RCC 7860 (cell line): ENCODE measurements at places on chromosomes 5 and 9.

GRCh38 chr5:27311544-27311943 lies 273.2 kb upstream of the CDH9 start:
- no peak for DNase-seq

DNA sequence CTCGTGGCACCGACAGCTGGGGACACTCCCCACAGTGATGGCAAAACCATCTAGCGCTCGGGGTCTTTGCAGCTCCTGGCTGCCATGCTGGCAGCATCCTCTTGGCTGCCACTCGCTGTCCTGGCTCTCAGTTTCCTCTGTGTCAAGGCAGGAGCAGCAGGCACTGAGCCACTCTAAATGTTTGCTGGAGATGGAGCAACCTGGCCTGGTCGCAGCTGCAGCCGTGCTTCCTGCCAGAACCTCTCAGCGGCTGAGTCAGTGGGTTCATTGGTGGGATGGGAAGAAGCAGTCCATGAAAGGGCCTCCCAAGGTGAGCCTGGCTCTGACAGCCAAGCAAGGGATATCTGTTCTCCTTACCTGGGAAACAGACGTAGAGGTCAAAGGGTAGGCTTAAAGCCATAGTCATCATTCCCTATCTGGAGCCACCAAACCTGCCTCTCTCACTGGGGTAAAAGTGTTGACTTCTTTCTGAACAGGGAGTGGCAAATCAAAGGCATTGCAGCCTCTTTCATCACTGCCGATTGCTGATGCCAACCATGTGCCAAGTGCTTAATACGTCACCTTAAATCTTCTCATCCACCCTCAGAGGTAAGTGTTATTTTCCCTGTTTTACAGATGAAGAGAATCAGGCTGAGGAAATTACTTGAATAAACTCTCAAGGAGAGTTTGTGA lies 304.8 kb upstream of the ZNF462 start:
- DNase-seq = no peak

DNA sequence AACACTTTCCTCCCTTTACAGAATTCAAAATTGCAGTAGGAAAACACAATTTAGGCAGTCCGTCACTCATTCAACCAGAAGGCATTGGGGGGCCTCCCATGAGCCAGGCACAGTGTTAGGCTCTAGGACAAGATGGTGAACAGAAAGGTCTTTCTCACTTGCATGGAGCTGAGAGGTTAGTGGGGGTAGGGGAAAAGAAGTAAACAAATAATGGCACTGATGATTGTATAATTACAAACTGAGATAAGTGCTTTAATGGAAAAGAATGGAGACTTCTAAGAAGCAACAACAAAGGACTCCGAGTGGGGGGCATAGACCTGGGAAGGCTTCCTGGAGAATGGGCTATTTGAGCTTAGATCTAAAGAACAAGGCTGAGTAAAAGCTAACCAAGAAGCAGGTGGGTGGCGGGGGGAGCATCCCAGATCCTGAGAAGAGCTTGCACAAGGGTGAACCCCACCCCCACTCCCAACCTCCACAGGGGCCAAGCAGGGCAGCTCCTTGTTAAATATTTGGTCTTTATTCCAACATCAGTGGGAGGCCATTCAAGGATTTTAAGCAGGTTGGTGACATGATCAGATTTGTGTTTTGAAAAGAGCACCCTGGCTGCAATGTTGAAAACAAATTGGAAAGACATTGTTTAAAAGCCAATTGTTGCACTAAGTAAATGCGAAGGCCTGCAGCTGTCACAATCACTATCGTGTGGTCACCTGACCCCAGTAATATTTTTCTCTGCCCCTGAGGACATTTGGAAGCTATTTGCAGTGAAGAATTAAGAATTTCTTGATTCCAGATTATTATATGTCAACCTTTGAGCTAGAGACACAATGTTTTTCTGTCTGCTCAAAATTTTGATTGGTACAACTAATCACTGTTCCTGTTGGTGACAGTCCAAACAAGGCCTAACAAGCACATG lies 73.9 kb upstream of the EFNA5 start:
- DNase-seq = no peak

DNA sequence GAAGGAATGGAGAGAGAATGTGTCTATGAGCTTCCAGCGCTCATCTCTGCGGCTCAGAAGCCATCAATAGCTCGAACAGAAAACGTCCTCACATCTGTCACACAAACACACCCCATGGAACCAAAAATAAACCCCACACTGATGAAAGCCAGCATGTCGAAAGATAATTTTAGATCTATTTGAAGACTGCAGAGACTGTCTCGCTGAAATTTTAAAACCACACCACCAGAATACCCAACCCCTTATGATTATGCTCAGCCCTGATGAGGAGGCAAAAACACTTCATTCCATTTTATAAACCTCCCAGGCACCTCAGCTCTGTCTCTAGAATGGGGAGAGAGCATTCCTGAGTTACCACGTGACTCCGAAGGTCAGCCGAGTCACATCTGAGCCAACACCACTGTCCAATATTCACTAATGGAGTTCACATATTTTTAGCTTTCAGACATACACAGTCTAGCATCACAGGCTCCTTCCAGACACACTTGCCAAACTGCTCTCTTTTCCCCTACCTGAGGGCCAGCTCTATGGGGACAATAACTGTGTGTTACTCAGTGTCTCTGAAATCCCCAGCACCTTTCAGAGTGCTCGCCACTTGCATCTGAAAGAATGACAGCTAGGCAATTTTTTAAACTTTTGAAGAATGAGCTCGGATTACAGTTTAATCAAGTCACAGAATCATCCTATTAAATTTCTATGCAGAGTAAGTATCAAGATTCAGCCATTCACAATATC lies 63.2 kb downstream of the SERINC5 start:
- DNase-seq = peak; percentile 7

GRCh38 chr9:129936222-129936621 lies 101.0 kb downstream of the USP20 start:
- DNase-seq = no peak

DNA sequence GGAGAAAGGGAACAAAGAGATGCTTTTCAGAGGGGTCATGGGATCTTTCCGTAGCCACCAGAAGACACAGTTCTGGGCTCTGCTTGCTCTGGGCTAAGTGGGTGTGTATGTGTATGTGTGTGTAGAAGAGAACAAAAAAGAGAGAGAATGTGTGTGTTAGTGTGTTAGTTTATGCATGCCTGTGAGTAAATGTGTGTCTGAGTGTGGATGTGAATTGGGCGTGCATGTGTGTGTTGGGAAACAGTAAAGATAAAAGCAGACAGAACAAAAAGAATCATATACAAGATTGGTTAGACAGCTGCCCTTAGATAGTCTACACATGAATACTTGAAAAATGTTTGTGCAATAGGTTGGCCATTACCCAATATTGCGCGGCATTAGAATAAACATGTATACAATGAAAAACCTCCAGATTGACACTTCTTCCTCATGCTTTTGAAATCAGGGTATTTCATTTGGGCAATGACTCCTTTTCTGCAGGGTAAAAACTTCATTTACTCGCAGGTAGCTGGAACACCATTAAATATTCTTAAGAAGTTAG lies 36.5 kb upstream of the HSPA9 start:
- DNase-seq = no peak

DNA sequence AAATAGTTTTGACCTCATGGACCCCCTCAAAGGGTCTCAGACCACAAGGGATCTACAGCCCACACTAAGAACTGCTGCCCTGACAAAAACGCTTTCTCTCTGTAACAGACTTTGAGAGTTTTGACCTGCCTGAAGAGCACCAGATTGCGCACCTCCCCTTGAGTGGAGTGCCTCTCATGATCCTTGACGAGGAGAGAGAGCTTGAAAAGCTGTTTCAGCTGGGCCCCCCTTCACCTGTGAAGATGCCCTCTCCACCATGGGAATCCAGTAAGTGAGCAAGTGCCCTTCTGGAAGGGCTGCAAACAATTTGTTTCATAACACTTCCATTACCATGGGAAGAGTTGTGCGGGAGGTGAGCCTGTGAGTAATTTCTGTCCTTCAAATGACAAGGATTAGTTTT lies 6.0 kb downstream of the PTTG1 start:
- no peak for DNase-seq

DNA sequence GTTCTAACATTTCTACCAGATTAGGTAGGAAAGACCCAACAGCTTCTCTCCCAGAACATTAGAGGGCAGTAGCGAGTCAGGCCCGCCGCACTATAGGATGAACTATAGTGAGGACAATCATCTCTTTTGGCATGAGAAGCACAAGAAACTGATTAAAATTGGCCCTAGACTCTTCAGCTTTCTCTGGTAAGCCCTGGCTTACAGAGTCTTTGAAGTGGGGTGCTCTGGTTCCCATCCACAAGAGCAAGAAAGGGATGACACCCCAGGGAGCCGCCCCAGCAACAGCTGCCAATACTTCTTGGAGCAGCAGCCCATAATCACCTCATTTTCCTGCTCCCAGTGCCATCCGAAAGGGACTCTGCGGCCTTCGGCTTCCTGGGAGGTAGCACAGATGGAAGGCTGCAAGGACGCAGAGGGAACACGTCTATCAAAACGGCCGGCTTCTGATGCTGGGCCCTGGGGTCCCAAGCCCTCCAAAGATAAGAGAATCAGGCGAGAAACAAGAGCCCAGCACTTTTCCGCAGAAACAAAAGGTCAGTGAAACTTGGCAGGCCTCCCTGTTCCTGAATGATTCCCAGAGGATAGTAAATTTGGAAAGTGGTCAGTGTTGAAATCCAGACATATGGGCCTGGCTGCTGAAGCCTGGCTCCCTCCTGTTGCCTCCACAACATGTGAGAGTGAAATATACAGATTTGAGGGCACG lies 69.3 kb downstream of the HSD17B3 start:
- peak; percentile 37 for DNase-seq

DNA sequence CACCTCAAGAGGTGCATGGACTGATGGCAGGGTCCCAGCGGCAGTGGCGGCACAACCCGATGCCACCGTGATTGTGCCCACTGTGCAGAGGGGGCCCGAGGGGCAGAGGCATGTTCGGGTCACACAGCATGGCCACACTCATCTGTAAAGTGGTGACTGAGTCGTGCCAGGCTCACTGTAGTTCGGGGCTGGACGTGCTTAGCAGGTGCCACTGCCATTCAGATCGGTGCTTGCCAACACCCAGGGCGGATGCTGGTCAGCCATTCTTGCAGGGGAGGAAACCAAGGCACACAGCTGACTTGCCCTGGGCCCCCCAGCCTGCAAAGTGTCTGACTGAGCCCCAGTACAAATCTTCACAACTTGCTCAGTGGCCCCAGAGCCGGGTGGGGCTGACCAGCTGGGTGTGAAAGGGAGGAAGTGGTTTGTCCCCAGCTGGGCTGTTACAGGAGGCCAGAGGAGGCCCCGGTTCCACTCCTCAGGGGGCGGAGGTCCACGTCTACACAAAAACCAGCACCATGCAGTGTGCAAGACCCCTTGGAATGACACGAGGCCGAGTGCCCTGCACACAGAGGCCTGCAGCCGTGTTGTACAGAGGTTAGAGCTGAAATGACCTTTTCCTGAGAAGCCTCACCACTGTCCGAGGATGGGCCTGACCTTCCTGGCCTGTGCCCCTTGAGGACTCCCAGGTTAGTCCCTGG lies 17.9 kb downstream of the FGD3 start:
- no peak for DNase-seq

- no peak for DNase-seq
Observed at GRCh38 chr5:87770601-87771121, 357.9 kb upstream of the CCNH start.

DNA sequence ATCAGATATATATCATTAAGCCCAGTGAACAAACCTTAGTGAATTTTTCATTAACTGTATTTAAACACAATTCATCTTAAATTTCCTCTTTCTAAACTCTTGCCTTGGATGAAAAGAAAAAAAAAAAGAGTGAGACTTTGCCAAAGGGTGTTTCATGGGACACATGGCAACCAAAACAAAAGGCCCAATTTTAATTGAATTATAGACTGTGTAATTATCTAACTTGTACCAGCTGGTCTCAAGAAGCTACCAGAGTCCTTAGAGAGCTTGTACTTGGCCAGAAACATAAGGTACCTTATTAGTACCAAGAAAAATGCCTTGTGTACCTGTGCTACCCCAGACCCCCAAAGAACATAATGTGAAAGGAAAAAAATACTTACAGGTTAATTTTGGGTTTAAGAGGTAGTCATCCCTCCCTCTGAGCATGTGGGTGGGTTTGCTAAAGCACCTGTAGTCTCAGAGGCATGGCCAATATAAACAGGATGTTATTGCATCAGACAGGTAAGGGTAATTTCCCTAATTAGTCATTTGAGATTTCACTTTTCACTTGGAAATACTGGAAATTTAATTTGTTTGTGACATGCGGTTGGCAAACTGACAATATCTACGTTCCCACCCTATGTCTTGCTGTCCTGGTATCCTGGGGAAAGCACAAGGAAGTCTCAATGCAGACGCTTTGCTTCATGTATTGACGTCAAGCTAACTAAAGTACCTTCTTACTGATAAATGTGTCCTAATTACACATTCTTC lies 90.1 kb downstream of the SNCAIP start:
- no peak for DNase-seq

- peak; percentile 64 for DNase-seq
Observed at GRCh38 chr5:34854459-34855174, 15.7 kb downstream of the TTC23L start.

GRCh38 chr5:627840-628239 lies 15.7 kb downstream of the CEP72 start:
- DNase-seq = no peak

- DNase-seq = no peak
Observed at GRCh38 chr9:134919303-134919702, 1.6 kb upstream of the FCN1 start.

GRCh38 chr5:53545744-53546143 lies 14.7 kb upstream of the NDUFS4 start:
- no peak for DNase-seq

DNA sequence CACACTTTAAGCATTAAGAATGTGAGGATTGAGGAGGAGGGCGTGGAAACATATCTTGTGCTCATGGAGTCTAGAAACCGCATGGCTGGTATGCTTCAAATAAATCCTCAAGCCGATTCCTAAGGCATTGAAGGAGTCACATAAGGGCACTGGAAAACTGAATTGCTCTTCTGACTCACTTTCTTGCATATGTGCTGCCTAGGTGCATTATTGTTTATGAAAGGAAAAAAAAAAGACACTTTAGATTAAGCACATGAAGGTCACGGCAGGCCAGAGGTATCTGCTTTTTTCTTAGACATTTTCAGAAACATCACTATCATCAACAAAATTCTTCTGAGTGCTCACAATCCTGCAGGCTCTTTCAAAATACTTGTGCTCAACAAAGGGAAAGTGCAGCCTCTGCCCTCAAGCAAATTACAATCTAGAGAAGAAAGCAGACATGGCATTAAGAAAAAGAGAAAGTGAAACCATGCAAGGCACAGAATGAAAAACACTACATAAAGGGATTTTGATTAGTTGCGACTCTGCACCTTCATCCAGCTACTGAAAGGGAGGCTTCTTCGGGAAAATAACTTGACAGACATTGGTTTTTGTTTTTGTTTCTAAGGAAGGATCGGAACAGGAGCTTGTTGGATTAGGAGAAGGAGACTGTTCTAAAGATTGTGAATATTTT lies 2117.6 kb downstream of the MAT2B start:
- no peak for DNase-seq

DNA sequence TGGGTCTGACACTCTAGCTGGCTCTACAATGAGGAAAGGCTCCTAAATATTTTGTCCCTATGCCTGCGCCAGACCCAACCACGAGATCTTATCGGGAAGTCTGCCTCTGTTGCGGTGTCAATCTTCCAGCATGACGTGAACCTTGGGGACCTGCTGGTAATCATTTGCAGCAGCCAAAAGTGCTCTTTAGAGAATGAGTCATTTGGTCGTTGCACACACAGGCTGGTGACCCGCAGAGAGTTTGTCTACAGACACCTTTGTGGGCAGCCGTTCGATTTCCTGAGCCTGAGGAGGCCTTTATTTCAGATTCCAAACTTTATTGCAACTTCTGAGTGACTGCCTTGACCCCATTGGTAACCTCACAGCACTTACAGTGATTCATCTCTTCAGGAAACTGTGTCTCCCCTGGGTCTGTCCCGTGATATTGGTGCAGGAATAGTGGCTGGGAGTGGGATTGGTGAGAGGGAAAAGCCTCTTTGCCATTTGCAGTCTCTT lies 326.1 kb downstream of the NSG2 start:
- peak; percentile 99 for DNase-seq
